ENCODE measurements at places on chromosomes 3 and 15. TPM values are rescaled to one million over a fixed set of nuclear protein-coding genes. Genes with fewer than 3 reads are reported as not detected.

- no peak for DNase-seq
Observed at GRCh38 chr3:161395115-161396012, 24.0 kb upstream of the SPTSSB start.

DNA sequence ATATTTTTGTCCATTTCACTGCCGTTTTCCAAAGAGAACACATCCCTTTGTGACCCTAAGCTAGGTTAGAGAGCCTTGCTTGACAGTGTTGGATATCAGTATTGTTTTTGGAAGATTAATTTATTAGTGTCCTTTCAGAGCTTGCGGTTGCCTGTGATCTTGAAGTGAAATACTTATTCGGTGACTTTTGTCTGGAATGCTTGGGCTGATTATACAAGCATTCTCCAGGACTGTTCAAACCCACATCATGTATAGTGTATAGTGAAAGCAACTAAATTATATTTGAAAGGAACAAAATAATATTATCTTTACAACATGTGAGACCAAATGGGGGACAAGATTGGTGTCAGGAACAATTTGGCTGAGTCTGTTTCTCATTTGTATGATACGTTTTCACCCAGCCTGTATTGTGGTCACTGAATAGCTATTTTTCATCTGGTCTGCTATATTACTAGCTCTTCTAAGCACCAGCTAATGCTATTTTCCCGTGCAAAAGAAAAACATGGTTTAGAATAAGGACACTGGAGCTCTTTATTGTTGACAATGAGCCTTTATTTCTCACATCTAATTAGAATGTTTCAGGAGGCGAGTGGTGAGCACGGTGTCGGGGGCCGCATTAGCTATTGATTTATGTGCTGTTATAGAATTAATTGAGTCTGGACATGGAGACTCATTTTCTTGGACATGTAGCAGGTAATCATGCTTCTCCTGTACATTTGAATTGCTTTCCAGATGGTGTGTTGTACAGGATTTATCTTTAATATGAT, 158.1 kb downstream of the APBA2 start:
- DNase-seq, result peak; percentile 19

DNA sequence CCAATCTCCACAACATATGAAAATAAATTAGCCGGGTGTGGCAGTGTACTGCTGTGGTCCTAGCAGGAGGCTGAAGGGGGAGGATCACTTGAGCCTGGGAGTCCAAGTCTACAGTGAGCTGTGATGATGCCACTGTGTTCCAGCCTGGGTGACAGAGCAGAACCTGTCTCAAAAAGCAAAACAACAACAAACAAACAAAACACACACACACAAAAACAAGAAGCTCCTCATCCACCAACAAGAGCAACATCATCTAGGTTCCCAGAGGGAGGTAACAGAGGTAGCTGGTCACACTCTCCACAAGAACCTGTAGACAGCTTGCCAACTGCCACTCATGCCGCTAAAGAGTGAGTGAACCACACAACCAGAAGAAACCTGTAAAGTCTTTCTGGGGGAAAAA, 34.8 kb downstream of the PTPN9 start:
- DNase-seq, result no peak

GRCh38 chr3:127408684-127409420, 121.0 kb upstream of the PRR20G start:
- no peak for DNase-seq

DNA sequence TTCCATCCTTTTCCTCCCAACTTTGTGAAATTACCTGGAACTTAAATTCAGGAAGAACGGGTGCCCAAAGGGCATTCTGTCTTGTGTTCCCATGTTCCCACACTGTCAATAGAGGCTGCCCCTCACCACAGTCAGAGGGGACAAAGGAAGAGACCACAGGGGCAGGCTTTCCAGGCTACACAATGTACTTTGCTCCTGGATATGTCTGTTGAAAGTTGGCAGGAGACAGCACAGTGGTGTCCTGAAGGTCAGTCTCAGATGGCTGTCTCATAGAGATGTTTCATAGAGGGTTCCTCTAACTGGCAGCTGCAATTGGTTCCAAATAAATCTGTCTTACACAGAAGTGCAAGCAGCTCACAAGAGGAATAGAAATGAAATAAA, 107.8 kb upstream of the TGFBR2 start:
- DNase-seq, result no peak

- peak; percentile 92 for DNase-seq
Observed at GRCh38 chr3:71168121-71168721, 415.3 kb downstream of the FOXP1 start.

- DNase-seq, result no peak
Observed at GRCh38 chr3:143352850-143353550, 233.4 kb downstream of the CHST2 start.

- no peak for DNase-seq
Observed at GRCh38 chr3:23076437-23076836, 126.7 kb upstream of the UBE2E2 start.

- DNase-seq, result peak; percentile 12
Observed at GRCh38 chr3:180680097-180680430, 775 bp upstream of the CCDC39 start.

- DNase-seq, result no peak
Observed at GRCh38 chr3:163450698-163451097, 1627.6 kb downstream of the SI start.

GRCh38 chr3:124316034-124316287, 324.0 kb upstream of the ROPN1 start:
- no peak for DNase-seq

DNA sequence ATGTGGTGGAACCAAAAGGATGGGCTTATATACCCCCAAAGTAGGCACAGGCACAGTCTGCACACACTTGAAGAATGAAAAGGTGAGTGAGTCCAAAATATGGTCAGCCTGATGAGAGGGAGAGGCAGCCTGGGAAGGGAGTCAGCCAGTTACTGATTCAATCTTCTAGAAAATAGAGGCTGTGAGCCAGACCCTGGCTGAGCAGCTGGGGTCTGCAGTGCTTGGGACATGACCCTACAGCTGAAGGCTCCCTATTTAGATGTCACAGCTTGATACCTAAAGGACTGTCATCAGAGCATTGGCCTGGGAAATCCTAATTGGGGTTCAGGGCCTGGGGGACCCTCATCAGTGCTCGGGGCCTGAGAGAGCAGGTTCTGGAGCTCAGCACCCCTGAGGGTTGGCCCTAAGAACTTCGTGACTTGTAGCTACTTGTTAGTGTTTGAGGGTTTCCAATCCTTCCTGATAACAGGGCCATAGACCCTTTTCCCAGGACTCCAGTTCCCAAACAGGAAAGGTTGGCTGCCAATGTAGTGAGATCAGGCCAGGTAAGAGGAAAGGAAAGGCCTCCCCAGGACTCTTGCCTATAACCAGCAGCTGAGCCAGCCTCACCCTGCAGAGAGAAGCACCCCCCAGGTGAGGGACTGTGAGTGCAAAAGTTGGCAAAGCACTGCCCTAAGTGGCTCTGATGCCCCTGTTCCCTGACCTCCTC, 54.7 kb upstream of the SLCO2A1 start:
- no peak for DNase-seq

DNA sequence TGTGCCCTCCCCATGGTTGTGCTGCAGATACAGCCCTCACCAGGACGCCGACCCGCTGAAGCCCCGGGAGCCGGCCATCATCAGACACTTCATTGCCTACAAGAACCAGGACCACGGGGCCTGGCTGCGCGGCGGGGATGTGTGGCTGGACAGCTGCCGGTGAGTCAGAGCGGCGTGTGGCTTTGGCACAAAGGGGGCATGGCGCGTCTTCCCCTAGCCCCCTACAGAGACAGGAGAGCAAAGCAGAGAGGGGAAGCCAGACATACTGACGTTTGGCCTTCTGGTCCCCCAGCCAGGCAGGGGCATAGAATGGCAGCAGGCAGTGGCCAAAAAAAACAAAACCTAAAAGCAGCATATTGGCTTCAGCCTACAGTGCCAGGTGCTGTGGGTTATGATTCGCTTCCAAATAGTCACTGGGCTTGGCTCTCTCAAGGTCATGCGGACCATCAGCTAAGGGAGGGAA, 64.0 kb downstream of the MESD start:
- DNase-seq, result no peak

- DNase-seq, result peak; percentile 61
Observed at GRCh38 chr15:52082197-52083036, 30.2 kb downstream of the BCL2L10 start.

DNA sequence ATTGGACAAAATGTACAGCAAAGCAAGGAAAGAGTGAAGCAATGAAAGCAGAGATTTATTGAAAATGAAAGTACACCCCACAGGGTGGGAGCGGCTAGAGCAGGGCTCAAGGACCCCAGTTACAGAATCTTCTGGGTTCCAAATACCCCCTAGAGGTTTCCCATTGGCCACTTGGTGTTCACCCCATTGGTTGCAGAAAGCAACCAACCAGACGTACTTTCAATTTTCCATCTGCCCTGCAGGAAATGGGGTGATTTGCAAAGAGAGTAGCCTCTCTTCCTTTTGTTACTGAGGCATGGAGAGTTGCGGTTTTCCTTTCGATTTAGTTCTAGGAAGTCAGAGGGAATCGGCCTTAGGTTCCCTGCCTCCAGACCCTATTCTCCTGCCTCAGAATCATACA, 2.4 kb downstream of the PML start:
- DNase-seq, result peak; percentile 89

The GNAI2 gene
- 297 TPM for total RNA-seq

The POLG gene
- total RNA-seq, result 79.5 TPM

The ITPKA gene
- 1.6 TPM for total RNA-seq

The ADAMTS7 gene
- 17.4 TPM for total RNA-seq

The LTK gene
- total RNA-seq, result 1.6 TPM

The DLL4 gene
- total RNA-seq, result 5.5 TPM
